ENCODE measurements at places on chromosomes 13 and 19. TPM values are rescaled to one million over a fixed set of nuclear protein-coding genes. Genes with fewer than 3 reads are reported as not detected.

DNA sequence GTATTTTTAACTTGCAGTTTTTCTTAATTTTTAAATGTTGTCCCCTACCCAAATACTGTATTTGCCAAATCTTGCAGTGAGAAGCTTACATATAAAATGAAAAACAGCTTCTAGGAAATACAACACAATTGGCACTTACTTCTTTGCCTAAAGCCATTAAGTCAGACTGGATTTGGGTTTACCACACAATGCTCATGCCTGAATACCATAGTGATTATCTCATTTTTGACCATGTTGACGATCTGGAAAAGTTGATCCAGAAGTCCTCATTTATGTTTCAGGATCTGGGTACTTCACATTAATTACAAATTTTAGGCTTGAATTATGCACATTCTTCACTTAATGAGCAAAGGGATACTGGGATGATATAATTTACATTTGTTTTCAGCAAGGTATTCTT, 2.4 kb downstream of the RNF6 start:
- no peak for DNase-seq
- H3K4me1 ChIP-seq: peaks cover 11% of the 10 kb centered on the region
- no peaks in the 10 kb centered on the region for H3K27me3 ChIP-seq
- H3K4me3 ChIP-seq: no peak overlapping the region

GRCh38 chr19:39937787-39938186, 3.4 kb upstream of the FCGBP start:
- H3K36me3 ChIP-seq: no peaks in the 10 kb centered on the region
- no peak overlapping the region for H3K4me3 ChIP-seq
- H3K4me1 ChIP-seq: no peaks in the 10 kb centered on the region
- no peak overlapping the region for H3K27ac ChIP-seq
- H3K27me3 ChIP-seq: no peaks in the 10 kb centered on the region

GRCh38 chr19:48123907-48124651, 13.5 kb upstream of the PLA2G4C start:
- DNase-seq: no peak
- no peak overlapping the region for H3K4me3 ChIP-seq
- H3K27ac ChIP-seq: no peak overlapping the region
- no peaks in the 10 kb centered on the region for H3K36me3 ChIP-seq
- no peaks in the 10 kb centered on the region for H3K27me3 ChIP-seq
- H3K4me1 ChIP-seq: no peaks in the 10 kb centered on the region

DNA sequence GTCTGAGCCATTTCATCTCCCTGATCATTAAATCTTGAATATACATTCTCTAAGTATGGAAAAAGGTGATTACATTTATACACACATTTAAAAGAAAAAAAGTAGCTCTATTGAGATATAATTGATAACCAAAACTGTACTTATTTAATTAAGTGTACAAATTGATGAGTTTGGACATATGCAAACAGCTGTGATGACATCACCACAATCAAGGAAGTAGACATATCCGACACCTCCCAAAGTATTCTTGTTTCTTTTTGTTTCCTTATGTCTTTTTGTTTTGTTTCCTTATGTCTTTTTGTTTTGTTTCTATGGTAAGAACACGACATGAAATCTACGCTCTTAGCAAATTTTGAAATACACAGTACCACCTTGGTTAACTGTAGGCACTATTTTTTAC, 1393.9 kb upstream of the MIR17HG start:
- no peak for DNase-seq
- H3K27me3 ChIP-seq: no peaks in the 10 kb centered on the region
- H3K4me1 ChIP-seq: no peaks in the 10 kb centered on the region
- H3K4me3 ChIP-seq: no peak overlapping the region
- H3K36me3 ChIP-seq: no peaks in the 10 kb centered on the region
- no peak overlapping the region for H3K27ac ChIP-seq

GRCh38 chr19:4597975-4598671, 38.6 kb upstream of the SEMA6B start:
- no peaks in the 10 kb centered on the region for H3K27me3 ChIP-seq
- H3K27ac ChIP-seq: no peak overlapping the region
- no peak overlapping the region for H3K4me3 ChIP-seq
- no peaks in the 10 kb centered on the region for H3K36me3 ChIP-seq
- peak; percentile 48 for DNase-seq
- H3K4me1 ChIP-seq: peaks cover 4% of the 10 kb centered on the region

DNA sequence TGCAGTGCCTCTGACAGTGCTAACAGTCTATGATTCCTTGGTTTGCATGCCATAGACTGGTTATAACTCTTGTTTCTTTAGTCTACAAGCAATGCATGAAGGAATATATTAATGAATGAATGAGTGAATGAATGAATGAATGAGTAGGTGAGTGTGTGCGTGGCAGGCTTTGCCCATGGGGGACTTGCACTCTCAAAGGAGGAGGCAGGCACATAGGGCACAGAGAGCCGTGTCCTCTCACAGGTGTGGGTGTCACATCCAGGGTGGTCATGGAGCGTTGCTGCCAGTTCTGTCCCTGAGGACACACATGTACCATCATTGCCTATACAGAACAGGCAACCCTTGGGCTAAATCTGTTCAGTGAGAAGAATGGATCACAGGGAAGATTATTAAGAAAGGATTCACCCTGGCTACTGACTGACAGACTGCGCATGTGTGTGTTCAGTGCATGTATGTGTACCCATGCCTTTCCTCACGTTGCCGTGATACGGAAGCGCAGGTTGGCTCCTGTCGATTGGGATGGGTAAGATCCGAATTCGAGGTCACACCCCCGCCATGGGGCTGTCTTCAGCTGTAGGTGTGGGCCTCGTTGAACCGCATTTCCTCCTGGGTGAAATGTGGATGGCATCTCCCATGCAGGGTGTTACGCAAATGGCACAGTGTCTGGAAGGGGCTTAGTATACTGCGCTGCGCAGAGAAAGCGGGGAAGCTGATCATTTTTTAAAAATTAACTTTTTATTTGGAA, 161.4 kb downstream of the STK24 start:
- no peak overlapping the region for H3K27ac ChIP-seq
- no peaks in the 10 kb centered on the region for H3K27me3 ChIP-seq
- H3K4me1 ChIP-seq: no peaks in the 10 kb centered on the region
- peaks cover 9% of the 10 kb centered on the region for H3K36me3 ChIP-seq

- no peak for DNase-seq
- no peaks in the 10 kb centered on the region for H3K27me3 ChIP-seq
- no peak overlapping the region for H3K4me3 ChIP-seq
Measured at GRCh38 chr19:45009625-45010255, 8.5 kb downstream of the RELB start.

- no peak for DNase-seq
- no peaks in the 10 kb centered on the region for H3K27me3 ChIP-seq
- H3K4me3 ChIP-seq: no peak overlapping the region
Measured at GRCh38 chr13:28306325-28306724, 168.0 kb downstream of the PAN3 start.

C13orf42 gene
- not detected for total RNA-seq

DNA sequence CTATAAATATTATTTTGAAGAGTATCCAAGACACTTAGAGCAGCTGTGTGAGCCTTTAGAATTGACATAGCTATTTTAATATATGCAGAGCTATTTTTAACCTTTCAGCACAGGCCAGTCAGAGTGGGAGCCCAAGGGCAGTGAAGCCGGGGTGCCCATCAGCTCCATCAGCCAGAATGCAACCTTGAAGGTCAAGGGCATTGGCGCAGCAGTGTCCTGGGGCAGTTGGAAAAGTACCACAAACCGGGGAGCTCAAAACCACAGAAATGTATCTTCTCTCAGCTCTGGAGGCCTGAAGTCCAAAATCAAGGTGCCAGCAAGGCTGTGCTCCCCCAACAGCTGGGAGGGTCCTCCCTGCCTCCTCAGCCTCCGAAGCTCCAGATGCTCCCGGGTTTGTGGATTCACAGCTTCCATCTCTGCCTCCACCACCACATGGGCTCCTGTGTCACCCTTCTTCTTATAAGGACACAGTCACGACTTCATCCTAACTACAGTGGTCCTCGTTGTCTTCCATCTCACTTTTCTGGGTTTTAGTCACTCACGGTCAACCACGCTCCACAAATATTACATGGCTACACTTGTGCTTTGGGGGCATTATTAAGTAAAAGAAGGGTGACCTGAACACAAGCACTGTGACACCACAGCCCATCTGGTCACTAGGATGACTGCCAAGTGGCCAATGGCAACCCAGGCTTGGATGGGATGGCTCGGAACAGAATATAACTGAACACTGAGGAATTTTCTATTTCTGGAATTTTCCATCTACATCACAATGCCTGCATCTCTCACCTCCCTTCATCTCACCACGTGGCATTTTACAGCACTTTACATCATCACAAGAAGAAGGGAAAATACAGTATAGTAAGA, 15.9 kb upstream of the GAS6 start:
- no peak overlapping the region for H3K4me3 ChIP-seq
- no peak overlapping the region for H3K27ac ChIP-seq
- no peaks in the 10 kb centered on the region for H3K27me3 ChIP-seq
- no peaks in the 10 kb centered on the region for H3K36me3 ChIP-seq
- no peaks in the 10 kb centered on the region for H3K4me1 ChIP-seq

DNA sequence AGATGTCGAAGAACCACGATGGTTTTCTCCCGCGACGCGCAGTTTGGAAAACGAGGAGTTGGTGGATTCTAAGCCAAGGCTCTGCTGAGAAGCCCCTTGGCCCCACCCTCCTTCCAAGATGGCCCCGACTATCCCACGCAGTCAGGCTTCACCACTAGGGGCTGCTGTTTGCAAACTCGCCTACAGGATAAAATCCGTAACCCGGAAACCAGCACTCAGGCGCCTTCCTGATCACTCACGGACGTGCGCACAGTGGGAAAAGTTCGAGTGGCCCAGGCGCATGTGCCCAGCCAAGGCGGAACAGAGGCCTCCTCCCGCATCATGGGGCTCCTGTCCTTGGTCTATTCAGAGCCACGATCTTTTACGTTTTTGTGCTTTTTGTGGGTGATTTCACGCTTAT, 19.2 kb upstream of the UQCR11 start:
- no peak overlapping the region for H3K27ac ChIP-seq
- peak; percentile 58 for DNase-seq
- H3K27me3 ChIP-seq: no peaks in the 10 kb centered on the region
- no peak overlapping the region for H3K4me3 ChIP-seq

DNA sequence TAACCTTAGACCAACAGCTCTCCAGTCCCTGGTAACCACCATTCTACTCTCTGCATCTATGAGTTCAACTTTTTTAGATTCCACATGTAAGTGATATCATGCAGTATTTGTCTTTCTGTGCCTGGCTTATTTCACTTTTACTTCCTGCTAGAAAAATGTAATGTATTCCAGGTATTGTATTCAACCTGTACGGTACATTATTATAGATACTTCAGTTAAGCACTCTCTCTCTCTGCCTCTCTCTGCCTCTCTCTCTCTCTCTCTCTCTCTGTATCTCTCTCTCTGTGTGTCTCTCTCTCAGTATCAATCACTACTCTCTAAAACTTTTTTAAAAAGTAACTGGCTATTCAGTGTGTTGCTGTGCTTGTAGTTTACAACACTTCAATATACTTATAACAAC, 8.4 kb downstream of the DACH1 start:
- no peak for DNase-seq
- no peak overlapping the region for H3K27ac ChIP-seq
- no peak overlapping the region for H3K4me3 ChIP-seq
- H3K36me3 ChIP-seq: no peaks in the 10 kb centered on the region

GRCh38 chr19:44757735-44758505, 9.4 kb downstream of the BCL3 start:
- no peak overlapping the region for H3K27ac ChIP-seq
- peaks cover 37% of the 10 kb centered on the region for H3K4me1 ChIP-seq
- no peaks in the 10 kb centered on the region for H3K27me3 ChIP-seq
- peaks cover 53% of the 10 kb centered on the region for H3K36me3 ChIP-seq
- H3K4me3 ChIP-seq: peak overlapping the region; percentile 31

DNA sequence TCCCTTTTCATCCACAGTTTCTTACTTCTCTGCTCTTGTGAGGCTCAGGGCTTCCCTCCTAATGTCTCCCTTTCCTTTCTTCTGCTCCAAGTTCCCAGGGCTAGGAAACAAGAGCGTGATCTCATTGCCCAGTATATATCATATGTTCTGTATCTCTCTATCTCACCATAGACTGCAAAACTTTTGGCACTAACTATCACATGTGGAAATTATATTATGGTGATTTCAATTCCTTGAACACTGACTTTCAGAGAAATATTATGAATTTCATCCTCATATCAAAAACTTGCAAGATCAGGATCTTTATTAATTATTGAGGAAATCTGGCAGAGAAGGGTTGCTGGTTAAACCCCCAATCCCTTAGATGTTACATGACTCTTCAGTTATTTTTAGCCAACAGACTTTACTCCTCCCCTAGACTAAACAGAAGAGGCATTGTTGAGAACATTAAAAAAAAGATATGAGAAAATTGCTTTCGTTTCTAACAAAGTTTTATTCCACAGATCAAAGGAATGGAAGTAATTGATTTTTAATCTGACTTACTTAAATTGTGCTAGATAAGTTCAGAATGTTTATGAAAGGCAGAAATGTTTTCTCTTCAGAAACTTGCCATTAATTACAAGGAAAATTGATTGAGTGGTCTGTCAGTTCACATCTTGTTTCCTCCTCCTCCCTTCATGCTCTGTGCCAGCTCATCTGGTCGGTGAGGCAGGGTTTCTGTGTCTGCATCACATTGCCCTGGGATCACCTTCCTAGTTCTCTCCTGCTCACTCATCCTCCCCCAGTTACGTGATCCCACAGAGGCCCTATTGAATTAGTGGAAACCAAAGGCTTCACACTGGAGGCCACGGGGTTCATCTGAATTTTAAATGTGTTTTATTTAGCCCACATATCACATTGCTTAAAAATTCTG, 378.5 kb downstream of the LMO7 start:
- H3K36me3 ChIP-seq: no peaks in the 10 kb centered on the region
- H3K27me3 ChIP-seq: no peaks in the 10 kb centered on the region
- H3K4me3 ChIP-seq: no peak overlapping the region
- no peak overlapping the region for H3K27ac ChIP-seq

RFX1 gene
- total RNA-seq: 5.6 TPM

DNA sequence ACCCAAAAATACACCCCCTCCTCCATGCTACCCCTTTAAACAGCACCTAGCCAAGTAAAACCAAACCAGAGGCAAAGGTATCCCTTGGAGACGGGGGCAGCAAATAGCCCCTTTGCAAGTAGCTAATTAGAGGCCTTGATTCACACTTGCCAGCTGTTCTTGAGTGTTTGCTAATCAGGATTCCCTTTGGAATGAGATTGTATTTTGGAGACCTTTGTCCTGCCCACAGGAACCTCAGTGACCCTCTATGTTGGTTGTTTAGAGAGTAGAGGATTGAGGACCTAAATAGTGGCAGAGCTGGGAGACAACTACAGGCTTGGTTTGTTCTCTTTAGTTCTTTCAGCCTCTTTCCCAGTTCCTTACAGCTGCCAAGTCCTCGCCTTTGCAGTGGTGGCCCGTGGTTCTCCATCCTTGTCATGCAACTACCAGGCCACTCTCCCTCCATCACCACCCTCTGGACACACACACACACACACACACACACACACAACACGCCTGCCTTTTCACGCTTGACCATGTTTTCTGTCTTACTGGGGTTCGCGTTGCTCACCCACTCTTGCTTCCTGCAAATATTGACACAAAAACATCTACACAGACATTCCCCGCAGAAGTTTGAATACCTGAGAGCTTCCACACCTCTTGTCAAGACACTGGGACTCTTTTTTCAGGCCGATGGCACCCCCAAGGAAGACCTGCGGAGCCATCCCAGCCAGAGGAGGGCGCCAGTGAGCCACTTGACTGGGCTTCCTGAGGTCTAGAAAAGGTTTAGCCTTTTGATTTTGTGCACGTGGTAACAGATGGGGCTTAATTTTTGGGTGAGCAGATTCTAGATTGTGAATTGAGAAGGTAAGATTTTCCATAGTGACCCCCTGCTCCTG, 80.0 kb upstream of the GPR183 start:
- no peaks in the 10 kb centered on the region for H3K36me3 ChIP-seq
- no peaks in the 10 kb centered on the region for H3K27me3 ChIP-seq
- peak; percentile 78 for DNase-seq

GRCh38 chr13:74575729-74576125, 441.5 kb upstream of the KLF12 start:
- H3K27ac ChIP-seq: no peak overlapping the region
- DNase-seq: peak; percentile 62
- no peaks in the 10 kb centered on the region for H3K36me3 ChIP-seq
- no peaks in the 10 kb centered on the region for H3K27me3 ChIP-seq
- H3K4me1 ChIP-seq: peaks cover 7% of the 10 kb centered on the region
